ENCODE measurements at places on chromosomes 2 and 18.

- no peak for DNase-seq
These were observed 170.1 kb upstream of the KYNU start for GRCh38 chr2:142707318-142707717.

DNA sequence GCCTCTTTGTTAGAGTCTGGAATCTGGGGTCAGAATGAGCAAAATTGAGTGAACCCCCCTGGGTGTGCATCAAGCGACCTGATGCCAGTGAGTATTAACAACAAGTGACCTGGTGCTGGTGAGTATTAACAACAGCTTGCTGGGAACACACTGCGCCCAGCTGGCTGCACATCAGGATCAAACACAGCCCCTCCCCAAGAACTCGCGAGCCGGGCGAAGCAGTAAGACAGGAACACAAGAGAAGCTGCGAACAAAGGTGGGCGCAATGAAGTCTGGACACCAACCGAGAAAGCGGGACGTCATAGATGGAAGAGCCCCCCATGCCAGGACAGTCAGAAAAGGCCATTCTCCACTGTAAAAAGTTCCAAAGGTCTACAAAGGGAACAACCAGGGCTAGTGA lies 34.3 kb downstream of the CRACDL start:
- no peak for DNase-seq

- no peak for DNase-seq
These were observed 105.9 kb upstream of the SH3BP4 start for GRCh38 chr2:234845602-234846590.

GRCh38 chr2:59774821-59775433 lies 778.5 kb downstream of the BCL11A start:
- DNase-seq: no peak

DNA sequence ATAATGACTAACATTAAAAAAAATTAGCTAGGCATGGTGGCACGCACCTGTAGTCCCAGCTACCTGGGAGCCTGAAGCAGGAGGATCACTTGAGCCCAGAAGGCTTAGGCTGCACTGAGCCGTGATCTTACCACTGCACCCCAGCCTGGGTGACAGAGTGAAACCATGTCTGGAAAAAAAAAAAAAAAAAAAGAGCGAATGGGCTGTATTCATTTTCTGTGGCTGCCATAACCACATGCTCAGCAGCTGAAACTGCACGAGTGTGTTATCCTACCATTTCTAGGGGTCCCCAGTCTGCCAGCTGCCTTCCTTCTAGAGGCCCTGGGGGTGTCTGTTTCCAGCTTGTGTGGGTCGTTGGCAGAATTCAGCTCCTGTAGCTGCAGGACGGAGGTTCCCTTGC lies 247.8 kb downstream of the EIPR1 start:
- no peak for DNase-seq

- no peak for DNase-seq
These were observed 7.4 kb downstream of the RAPGEF4 start for GRCh38 chr2:172742931-172743540.

DNA sequence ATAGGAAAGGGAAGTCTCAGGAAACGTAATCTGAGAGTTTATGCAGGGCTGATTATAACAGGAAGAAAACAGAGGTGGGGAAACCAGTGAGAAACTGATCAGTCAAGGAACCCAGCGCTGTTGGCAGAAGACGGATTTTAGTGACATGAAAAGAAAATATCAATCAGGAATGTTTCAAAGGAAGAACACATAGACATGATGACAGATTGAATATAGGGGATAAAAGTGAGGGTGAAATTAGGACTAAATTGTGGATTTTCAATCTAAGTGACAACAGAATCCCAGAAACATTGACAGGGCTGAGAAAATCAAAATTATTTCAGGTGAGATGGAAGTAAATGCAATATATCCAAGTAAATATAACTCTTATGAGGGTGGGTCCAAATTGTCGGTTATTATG lies 199.8 kb upstream of the CCDC150 start:
- no peak for DNase-seq

GRCh38 chr2:6627316-6627715 lies 238.4 kb downstream of the CMPK2 start:
- no peak for DNase-seq

GRCh38 chr18:39607034-39607433 lies 2041.4 kb upstream of the CELF4 start:
- DNase-seq: no peak

GRCh38 chr2:220278022-220278421 lies 650.6 kb downstream of the SLC4A3 start:
- no peak for DNase-seq

DNA sequence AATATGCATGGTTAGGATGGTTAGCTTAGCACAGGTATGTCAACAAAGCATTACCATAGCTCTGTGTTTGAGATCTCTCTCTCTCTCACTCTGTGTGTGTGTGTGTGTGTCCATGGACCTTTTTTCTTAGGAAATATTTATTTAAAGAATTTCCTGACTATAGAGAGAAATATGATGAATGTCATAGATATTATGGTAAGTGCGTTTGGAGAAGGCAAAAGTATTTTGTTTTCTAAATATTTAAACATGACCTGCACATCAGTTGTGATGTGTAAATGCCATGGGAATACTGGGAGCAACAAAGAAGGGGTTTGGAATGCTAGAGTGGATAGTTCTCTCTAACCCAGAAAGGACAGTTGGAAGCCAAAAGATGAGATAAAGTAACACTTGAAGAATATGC lies 3.9 kb upstream of the TMEM178A start:
- no peak for DNase-seq

DNA sequence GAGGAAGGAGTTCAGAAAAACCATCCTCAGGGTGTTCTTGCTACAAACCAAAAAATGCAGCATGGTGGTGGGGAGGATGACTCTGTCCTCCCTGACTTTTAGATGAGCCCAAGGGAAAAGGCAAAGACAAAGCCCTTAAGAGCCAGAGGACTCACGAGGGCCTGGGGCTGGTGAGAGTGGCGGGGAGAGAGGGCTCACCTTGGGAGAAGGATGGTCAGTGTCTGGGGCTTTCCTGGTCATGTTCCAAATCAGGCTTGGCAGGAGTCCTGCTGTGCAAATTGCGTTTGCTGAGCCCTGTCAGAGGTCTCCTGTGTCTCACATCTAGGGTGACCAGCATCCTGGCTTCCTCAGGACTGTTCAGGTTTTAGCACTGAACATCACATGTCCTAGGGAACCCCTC lies 4.7 kb downstream of the UGT1A1 start:
- no peak for DNase-seq

- DNase-seq: no peak
These were observed 30.7 kb upstream of the PIEZO2 start for GRCh38 chr18:11179959-11180519.

- DNase-seq: peak; percentile 31
These were observed 50.8 kb downstream of the WIPF1 start for GRCh38 chr2:174546519-174547506.

DNA sequence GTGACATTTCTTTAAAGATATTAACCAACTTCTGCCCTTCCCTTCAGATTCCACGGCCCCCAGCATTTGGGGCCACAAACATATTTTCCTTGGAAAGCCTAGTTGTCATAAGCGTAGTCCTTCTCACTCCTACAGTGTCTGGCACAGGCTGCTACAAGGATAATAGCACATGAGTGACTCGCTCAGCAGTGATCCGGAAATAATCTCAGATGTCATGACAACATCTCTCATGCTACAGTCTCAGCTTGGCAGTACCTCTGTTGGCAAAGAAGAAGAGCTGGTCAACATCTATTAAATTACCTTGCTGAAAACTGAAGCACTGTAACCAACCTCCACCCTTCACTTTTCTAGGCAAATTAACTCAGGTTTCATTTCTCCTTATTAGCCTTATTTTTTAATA lies 351.7 kb downstream of the RAD51AP2 start:
- DNase-seq: no peak

GRCh38 chr2:188146888-188147287 lies 144.8 kb upstream of the GULP1 start:
- DNase-seq: no peak

- no peak for DNase-seq
These were observed 13.6 kb downstream of the EN1 start for GRCh38 chr2:118833716-118834439.

DNA sequence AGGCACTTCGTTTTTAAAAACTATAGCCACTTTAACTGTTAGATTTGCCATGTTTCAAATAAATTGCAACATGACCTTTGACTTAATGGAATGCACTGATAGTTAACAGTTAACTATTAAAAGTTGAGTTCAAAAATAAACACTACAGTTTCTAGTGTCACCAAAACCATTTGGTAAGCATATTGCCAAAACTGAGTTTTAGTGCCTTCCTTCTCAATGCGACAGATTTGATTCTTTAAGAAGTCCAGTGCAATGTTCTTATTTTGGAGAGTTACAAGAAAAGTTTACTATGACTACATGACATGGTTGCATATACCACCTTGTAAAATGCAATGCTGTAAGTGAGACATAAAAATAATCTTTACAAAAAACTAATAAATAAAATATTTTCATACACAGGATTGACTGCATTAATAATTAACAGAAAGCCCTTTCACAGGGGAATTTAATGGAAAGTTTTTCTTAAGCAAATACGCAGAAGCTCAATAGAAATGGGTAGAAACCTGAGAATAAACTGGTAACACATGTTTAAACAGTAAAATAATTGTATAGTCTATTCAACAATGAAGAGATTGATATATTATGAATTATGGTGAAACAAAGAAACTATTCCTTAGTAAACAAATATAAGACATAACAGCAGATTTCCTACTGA lies 53.8 kb downstream of the GRB14 start:
- no peak for DNase-seq

GRCh38 chr2:37973615-37974353 lies 48.7 kb downstream of the RMDN2 start:
- DNase-seq: no peak

DNA sequence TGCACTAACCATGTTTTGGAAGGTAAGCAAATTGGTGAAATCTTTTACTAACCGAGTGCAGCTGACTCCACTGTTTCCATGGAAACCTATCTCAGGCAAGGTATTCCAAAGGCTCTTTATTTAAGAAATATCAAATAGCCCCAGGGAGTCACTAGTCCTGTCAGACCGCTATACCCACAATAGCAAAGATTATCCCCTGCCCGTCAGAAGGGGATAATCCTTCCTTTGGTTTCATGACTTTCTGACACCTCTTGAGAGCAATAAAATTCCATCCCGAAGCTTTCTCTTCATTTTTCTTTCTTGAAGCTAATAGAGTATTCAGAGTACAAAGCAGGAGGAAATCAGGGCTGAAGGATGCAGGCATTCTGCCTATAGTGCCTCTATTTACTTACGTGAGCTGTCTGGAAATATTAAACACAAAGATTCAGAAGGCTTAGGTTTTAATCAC lies 34.7 kb upstream of the MAP2 start:
- DNase-seq: no peak

DNA sequence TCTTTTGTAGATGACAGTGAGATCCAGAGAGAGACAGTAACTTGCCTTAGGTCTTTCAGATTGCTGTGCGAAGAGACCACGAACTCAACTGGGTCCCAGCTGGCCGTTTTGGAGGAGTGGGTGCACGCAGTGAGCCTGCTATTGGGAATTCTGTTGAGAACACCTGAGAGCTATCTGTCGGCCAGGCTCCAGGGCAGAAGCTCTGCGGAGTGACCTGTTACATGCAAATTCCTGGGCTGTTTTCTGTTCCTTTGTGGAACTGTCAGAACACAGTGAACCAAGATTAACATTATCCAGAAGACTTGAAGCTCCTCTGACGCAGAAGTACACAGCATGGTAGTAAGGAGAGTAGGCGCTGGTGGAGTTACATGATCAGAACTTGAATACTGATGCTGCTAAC lies 99.5 kb upstream of the LMAN1 start:
- no peak for DNase-seq

DNA sequence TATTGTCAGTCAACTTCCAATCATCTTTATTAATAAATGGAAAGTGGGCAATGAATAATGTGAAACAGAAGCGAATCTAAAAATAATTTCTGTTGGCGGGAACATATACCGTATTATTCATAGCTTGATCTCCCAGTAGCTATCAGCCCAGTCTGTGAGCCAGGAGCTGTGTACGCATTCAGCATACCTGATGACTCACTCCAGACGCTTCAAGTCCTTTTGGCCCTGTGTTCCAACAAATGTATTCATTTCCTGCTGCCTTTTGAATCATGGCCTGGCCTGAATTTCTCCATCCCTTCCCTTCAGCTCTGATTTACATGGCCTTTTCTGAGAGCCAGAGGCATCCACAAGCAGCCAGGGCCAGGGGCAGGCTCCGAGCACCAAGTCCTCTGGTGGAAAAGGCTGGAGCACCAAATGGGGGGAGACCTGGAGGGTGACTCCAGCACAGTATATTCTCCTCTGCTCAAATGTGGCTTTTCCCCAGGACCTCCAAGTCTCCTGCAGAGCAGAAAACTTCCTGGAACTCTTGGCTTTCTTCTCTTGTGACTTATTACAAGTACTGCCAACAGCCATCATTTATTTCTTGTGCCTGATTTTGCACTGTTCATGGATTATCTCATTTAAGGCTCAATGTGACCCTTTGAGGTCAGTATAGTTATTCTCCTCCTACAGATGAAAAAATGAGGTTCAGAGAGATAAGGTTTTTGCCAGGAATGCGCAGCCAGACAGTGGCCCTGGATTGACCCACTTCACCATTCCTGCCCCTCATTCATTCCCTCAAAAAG lies 108.7 kb downstream of the EN1 start:
- DNase-seq: no peak

DNA sequence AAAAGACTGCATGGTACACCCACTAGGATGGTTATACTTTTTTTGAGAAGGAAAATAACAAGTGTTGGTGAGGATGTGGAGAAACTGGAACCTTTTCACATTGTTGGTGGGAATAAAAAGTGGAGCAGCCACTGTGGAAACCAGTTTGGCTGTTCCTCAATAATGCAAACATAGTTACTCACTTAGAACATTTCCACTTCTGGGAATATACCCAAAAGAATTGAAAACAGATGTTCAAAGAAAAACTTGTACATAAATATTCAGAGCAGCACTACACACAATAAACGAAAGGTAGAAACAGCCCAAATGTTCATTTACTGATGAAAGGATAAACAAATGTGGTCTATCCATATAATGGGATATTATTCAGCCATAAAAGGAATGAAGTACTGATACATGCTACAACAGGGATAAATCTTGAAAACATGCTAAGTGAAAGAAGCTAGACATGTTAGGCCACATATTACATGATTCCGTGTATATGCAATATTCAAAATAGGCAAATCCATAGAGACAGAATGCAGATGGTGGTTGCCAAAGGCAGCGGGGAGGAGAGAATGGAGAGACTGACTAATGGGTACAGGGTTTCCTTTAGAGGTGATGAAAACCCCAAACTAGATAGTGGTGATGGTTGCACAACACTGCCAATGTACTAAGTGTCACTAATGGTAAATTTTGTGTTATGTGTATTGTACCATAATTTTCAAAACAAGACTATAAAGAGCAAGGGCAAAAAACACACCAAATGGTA lies 20.9 kb upstream of the LMAN1 start:
- DNase-seq: no peak

DNA sequence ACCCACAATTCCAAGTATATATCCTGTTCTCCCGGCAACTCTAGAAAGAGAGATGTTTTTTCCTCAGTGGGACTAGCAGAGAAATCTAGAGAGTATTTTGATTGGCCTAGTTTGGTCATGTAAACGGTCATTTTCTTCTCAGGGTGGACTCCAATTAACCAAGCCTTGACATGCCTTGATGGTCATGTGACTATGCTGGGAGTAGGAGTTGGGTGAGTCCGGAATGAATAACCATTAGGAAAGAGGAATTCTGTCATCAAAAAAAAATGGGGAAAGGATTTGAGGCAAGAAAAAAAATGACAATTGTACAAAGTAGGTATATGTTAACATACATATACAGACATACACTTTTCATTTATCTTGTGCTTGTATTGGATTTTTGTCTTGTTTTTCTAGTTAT lies 248.2 kb upstream of the CDH20 start:
- no peak for DNase-seq

GRCh38 chr2:188965563-188965962 lies 8.6 kb upstream of the COL3A1 start:
- no peak for DNase-seq

GRCh38 chr18:76838182-76838581 lies 15.8 kb downstream of the ZNF236 start:
- DNase-seq: no peak

Measured in activated T-helper 2 cell treated with anti-CD3 and anti-CD28 coated beads, Interferon-gamma antibody, Interleukin-2, Interleukin-4, amounts not matched to agents 10 μg/mL and 5 μg/mL and 100 μg/mL, durations not matched to agents 14 hours and 24 hours and 36 hours (primary cell).